ENCODE measurements at places on chromosomes 5 and 9.

GRCh38 chr5:96629774-96630173 is 32.4 kb upstream of the CAST start:
- no peak for DNase-seq

DNA sequence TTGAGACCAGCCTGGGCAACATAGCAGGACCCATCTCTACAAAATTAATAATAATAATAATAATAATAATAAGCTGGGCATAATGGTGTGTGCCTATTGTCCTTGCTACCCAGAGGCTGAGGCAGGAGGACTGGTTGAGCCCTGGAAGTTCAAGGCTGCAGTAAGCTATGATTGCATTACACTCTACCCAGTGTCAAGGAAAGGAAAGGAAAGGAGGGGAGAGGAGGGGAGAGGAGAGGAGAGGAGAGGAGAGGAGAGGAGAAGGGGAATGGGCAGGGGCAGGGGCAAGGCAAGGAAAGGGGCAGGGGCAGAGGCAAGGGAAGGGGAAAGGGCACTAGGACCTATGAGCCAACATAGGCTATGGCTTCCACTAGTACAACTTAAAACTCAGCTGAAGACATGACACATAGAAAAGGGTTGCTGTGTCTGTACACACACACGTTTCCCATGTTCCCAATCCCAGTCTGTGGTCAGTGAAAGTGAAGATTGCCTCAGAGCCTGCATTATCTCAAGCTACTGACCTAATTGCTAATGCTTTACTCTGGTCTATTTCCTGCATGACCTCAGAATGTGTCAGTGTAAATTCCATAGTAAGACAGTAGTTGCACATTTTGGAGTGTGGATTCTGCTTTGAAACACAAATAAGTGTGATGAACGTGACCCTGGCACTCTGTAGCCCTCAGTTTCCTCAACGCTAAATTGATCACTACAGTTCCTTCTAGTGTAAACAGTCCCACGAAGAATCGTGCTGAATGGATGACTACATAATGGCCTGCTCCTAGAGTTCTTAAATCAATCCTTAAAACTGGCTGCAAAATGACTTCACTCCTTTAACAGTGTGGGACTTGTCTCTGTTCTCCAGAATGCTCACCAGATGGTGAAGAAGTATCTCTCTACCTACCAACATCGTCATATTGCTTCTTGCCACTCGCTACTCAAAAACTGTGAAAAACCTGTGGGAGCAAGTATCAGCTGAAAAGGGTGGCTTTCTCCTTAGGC is 497.0 kb downstream of the RAB3C start:
- DNase-seq = no peak

GRCh38 chr5:11724940-11725339 is 179.3 kb downstream of the CTNND2 start:
- no peak for DNase-seq

DNA sequence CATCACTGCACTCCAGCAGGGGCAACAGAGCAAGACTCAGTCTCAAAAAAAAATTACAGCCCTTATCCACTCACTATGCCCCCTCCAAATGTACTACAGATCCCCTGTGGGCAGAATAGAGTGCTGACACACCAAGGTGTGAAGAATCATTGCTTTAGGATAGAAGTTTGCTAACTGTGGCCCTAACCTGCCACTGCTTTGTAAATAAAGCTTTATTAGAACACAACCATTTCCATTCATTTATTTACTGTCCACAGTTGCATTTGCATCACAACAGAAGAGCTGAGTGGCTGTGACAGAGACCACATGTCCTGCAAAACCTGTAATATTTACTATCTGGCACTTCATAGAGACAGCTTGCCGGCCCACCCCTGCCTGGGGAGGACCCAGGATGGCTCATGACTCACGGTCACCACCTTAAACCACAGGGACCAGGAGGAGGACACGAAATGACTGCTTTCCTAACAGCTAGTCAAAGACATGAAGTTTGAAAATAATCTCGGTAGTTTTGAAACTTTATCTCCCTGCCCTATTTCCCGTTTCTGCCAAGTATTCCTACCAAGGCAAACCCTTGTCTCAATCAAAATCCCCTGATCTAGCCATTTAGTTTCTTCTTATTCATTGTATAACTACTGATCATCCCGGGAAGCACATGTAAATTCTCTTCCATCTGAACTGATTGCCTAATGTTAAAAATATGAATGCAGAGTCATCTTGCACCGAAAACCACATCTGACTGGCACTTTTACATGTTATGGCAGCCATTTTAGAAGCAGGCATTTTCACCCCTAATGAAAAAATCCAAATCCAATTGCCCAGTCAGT is 206.1 kb downstream of the SLIT3 start:
- no peak for DNase-seq

DNA sequence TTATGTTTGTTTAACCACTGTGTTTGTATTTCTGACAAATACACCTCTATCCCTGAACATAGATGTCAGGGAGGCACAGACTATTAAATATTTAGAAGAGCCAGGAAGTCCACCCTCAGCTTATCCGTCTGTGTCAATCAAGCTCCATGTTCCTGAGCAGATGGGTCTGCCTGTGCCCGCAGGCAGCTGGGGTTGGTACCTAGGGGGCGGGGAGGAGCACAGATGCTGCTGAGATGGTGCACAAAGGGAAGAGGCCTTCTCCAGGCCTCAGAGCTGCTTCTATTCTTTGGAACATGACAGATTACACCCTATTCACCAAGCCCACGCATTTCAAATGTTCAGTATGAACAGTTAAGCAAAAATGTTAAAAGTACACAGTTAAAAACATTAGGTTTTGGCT is 142.1 kb downstream of the EPB41L4A start:
- DNase-seq = no peak

DNA sequence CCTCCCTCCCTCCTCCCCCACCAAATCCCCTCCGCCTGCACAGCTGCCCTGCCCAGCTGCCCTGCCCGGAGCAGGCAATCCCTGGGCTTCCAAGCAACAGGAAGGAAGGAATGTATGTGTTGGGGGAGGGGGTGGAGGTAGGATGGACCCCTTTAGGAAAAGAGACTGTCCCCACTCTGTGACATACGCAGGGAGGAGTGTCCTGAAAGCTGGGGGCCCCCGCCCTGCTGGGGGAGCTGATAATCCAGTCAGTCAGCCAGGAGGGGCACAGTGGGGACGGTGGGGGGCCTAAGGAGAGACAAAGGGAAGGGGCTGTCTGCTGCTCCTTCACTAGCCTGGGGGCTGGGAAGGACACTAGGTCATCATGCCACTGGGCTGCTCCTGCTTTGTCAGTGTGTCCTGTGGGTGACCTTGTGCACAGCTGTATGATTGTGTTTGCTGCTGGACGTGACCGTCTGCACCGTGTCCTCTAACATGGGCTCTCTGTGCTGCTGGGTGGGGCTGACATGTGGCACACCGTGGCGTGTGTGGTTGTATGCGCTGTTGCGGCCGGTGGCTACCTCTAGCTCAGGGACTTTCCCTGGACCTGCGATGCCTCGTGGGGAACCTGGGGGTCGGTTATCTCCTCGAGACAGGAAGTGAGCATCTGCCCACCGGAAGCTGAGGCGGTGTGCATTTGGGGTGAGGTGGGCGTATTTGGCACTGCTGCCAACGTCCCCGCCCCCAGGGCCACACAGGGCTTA is 3.0 kb downstream of the N4BP3 start:
- peak; percentile 70 for DNase-seq

Data from T-helper 22 cell (primary cell).